Left hindlimb (tissue), 1 donor: ENCODE measurements at places on chromosomes 16 and 17.

DNA sequence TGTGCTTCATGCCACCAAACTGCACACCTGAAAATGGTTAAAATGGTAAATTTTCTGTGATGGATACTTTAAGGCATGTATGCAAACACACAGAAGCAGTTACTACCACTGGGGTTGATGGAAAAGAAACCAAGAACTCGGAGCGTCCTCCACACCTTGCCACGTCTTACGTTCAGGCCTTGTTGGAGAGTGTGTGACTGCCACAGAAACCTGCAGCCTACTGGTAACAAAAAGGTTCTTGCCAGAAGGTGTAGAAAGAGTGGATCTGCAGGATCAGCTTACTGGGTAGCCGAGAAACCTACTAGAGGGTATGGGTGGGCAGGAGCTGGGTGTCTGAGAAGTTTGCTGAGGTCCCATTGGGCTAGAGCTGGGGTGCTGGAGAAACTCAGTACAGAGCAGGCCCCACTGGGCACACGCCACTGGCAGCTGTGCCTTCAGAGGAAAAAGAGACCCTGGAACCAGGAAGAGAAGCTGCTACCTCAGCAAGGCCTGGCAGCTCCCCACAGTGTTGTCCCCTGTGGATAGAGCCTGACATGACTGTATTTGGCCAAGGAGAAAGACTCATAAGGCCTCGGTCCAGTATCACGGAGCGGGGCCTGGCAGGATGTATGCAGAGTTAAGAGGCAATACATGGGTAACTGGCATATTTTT lies 204.6 kb downstream of the SEC14L1 start:
- DNase-seq = no peak

DNA sequence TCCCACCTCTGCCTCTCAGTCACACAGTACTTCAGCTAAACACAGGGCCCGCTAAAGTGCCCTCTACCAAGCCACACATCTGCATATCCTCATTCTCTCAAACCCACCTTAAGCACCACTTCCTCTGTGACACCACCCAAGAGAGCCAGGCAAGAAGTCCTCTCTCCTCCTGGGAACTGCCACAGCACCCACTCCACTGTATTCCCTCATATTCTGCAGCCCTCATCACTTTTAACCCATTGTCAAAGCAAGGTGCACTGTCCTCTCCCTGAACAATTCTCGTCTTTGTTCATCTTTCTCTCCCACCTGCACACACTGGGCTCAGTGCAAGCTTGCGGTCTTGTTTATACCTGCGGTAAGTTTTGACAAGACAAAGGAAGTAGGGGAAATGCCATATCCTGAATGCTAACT lies 13.6 kb downstream of the CHD9 start:
- no peak for DNase-seq

GRCh38 chr17:18033442-18034099 lies 5.4 kb downstream of the ATPAF2 start:
- peak; percentile 52 for DNase-seq

DNA sequence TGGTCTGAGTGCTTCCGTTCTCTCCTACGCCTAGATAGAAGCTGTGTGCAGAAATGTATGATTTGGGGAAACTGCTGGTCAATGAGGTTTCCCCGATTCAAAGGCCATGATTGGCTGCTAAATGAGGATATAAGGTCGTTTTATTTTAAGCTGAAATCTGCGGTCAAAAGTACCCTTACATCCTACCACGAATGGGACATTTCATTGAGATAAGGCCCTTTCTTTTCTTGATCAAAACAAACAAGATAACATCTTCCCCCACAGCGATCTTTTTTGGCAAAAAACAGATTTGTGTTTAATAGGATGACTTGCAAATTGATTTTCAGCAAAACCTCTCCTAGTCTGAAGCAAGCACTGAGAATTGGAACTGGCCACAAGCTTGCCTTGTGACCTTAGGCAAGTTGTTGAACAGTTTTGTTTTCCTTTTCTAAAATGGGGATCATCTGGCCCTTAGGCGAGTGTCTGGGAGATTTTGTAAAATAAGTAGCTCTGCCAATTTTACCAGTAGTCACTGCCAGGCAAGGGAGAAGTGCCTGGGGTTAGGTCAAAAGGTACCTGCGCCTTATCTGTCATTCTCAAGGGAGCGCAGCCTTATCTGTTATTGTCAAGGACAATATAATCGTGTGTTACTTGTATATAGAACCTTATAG lies 635 bp downstream of the SCPEP1 start:
- DNase-seq = no peak

GRCh38 chr17:42819939-42820535 lies 4.0 kb downstream of the BECN1 start:
- no peak for DNase-seq

DNA sequence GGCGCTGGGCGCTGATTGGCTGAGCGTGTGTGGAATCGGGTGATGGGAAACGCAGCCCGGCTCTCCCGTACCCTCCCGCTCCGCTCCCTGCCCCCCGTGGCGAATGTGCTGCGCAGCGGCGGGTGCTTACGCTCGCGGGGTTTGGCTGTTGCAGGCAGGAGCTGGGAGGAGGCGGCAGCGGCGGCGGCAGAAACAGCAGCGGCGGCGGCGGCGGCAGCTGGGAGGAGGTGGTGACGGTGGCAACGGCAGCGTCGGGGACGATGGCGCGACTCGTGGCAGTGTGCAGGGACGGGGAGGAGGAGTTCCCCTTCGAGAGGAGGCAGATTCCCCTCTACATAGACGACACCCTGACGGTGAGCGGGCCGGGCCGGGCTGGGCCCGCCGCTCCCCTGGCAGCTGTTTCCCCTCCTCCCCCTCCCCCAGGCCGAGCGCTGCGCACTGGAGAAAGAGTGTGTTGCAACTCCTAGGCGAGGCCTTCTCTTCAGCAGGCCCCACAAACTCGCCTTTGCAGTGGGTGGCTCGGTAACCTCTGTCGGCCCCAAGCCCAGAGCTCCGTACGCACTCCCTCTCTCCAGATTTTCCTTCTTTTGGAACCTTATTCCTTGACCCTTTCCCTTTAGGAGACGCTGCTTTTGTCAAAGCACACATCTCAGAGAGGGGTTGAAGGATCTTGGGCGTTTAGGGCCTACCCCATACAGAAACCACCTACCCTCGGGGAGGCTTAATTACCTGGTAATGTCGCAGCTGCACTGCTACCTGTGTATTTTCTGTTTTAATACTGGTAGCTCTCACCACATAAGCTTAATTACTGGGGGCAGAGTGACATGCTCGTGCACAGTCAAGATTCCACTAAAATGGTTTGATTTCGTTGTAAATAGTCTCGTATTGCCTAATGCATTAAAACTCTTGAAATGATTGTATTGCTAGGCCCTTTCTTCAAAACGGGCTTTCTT lies 1.0 kb downstream of the GGNBP2 start:
- peak; percentile 98 for DNase-seq

DNA sequence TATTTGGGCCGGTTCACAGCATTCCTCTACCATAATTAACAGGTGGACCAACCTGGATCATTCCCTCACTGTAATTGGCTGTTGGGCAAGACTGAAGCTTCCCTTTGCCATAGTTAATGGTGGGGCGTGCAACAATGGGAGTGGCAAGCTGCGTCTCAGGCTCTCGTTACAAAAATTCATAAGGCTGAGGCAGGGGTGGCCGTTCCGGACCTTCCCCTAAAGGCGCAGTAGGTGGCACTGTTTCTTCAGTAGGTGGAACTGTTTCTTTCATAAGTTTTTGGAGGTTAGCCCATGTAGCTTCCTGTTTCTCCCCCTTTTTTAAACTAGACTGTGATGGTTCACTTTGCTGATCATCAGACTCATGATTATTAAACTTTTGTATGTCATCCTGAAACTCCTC lies 17.0 kb upstream of the TMC5 start:
- no peak for DNase-seq

DNA sequence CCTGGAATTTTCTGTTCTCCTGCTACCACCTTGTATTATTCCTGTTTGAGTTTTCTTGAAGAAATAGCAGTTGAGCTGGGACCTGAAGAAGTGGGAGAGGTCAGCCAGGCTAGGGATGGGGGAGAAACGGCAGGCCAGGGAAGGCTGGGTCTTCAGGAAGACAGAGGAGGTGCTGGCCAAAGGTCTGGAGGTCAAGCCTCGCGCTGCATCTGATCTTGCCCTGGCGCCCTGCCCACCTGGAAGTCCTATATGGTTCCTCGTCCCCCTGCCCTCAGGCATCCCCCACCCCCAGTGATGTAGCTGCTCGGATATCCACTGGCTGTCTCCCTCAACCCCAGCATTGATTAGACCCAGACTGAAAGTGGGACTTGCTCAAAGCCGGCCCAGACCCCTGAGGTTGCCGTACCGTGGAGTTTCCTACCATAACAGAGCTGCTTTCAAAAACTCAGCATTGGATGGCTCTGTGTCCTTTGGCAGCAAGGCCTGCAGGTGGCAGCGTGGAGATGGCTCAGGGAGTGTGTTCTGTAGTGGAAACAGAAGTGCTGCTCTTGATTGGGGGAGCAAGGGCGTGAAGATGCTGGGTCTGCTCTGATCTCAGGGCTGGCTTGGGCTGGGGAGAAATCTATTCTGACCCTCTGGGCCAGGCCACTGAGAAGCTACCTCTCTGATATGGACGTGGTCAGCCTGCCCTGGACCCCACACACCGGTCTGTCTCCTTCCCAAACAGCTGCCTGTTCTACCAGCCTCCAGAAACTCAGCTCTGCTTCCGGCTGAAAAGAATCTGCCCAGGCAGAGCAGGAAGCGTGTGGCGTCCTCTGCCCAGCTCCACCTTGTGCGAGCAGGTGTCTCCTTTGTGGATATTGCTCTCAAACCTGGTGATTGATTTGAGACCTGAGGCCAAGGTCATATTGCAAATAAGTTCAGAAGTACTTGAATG lies 107.0 kb upstream of the CACNG5 start:
- peak; percentile 79 for DNase-seq

GRCh38 chr16:64693946-64694345 lies 427.9 kb downstream of the CDH11 start:
- no peak for DNase-seq

- no peak for DNase-seq
Measured at GRCh38 chr17:56322991-56323390, 169.7 kb downstream of the ANKFN1 start.

GRCh38 chr16:27431773-27432532 lies 30.0 kb downstream of the IL21R start:
- no peak for DNase-seq

- DNase-seq = peak; percentile 86
Measured at GRCh38 chr17:8158267-8159031, 4.3 kb downstream of the VAMP2 start.

GRCh38 chr17:39357986-39358385 lies 43.4 kb downstream of the FBXL20 start:
- DNase-seq = no peak

DNA sequence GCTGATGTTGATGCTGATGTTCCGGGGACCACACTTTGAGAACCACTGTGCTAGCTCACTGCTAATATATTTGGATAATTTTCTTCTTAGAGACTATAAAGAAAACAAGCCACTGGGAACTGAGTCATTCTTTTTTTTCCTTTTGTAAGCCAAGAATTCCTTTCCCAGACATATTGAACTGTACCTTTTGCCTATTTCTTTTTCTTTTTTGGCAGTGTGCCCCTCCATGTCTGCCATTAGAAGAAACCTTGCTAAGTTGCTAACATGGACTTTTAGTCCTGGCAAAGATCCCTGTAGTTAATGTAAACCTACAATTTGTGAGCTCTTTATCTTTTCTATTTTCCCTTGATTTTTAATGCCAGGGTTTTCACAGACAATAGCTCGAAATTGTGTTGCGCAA lies 17.3 kb upstream of the ERCC4 start:
- DNase-seq = no peak

DNA sequence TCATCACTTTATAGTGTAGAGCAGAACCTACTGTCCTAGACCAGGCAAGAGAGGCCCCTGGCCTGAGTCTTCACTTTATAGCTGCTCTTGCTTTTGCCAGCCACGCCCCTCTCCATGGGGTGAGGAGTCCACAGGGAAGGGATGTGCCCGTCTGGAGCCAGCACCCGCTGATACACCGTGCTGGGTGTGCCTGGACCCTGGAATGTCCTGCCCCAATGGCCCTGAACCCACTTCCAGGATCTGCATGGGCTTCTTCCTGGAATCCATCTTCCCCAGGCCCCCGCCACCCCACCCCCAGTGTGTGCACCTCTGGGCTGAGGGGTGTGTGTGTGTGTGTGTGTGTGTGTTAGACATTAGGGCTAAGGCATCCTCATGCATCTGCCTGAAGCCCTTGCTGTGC lies 44.9 kb downstream of the MEOX1 start:
- no peak for DNase-seq

DNA sequence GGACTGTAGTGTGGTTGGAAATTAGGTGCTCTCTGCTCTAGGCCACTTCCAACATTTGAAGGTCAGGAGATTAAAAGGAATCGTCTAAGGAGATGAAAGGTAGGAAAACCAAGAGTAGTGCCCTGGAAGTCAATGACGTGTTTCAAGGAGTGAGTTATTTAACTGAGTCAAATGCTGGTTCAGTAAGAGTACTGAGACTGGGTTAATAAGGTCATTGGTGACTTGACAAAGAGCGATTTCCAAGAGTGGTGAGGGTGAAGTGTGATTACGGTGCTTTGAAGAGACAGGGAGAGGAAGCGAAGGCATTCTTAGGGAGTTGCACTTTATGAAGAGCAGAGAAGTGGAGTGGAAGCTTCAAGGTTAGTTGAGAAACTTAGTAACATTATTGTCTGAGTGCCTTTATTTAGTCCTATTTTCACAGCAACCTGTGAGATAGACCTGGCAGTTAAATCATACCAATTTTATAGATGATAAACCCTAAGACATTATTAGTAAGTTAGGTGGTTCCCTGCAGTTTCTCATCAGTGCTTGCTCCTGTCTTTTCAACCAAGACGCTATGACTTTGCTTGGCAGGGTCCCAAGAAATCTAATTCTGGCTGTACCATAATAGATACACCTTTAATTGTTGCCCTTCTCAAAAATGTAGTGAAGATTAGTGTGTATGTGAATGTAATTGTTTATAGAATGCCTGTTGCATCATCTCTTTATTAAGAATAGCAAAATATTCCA lies 5.9 kb downstream of the ZNF207 start:
- no peak for DNase-seq

GRCh38 chr17:72538901-72539352 lies 418.1 kb downstream of the SOX9 start:
- DNase-seq = no peak

DNA sequence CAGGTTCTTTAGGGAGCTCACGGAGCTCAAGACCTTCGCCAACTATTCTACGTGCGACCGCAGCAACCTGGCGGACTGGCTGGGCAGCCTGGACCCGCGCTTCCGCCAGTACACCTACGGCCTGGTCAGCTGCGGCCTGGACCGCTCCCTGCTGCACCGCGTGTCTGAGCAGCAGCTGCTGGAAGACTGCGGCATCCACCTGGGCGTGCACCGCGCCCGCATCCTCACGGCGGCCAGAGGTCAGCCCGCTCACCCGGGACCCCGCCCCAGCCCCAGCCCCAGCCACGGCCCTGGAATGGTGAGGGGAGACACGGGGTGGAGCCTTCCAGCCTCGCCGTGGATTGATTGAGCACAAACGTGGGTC lies 13.5 kb downstream of the SARM1 start:
- DNase-seq = no peak

DNA sequence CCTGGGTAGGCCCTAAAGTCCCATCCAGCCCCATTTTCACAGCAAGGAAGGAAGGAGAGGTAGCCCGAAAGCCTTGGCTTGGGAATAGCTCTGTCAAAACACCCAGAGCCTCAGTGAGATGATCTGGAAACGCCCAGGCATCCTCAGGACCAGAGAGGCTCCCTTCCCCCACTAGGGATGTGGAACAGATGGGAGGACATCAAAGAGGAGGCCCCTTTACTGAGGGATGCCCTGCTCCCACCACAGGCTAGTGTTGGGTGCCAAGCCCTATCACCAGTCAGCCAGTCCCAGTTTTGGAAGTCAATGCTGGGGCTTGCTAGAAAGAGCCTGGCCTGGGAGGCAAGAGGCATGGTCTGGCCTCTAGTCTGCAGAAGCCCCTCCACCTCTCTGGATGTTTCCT lies 4.7 kb downstream of the TPPP3 start:
- DNase-seq = no peak

GRCh38 chr16:58038219-58038641 lies 12.7 kb downstream of the MMP15 start:
- no peak for DNase-seq
